ENCODE measurements at places on chromosomes 11 and 22. TPM values are rescaled to one million over a fixed set of nuclear protein-coding genes. Genes with fewer than 3 reads are reported as not detected.

The CHADL gene
- 1.3 TPM for total RNA-seq

The SMIM35 gene
- total RNA-seq = not detected

The NUDT8 gene
- 6.5 TPM for total RNA-seq

The KLHL35 gene
- total RNA-seq = 0.72 TPM

The APOL6 gene
- 0.07 TPM for total RNA-seq

The PKNOX2 gene
- total RNA-seq = 1.3 TPM

The SIAE gene
- total RNA-seq = 5.6 TPM

The ROBO4 gene
- not detected for total RNA-seq

The C22orf31 gene
- total RNA-seq = not detected

The APOBEC3G gene
- total RNA-seq = 1.6 TPM

The NUP98 gene
- 105 TPM for total RNA-seq

The VSIG2 gene
- not detected for total RNA-seq
